Stimulated activated CD4-positive, alpha-beta T cell treated with anti-CD3 and anti-CD28 coated beads, Interleukin-1b, Interleukin-23, amount 100 ng/mL, for 1 hour (primary cell): ENCODE measurements at places on chromosomes 5 and 9.

GRCh38 chr9:112705768-112706427, 12.0 kb downstream of the INIP start:
- no peak for DNase-seq

DNA sequence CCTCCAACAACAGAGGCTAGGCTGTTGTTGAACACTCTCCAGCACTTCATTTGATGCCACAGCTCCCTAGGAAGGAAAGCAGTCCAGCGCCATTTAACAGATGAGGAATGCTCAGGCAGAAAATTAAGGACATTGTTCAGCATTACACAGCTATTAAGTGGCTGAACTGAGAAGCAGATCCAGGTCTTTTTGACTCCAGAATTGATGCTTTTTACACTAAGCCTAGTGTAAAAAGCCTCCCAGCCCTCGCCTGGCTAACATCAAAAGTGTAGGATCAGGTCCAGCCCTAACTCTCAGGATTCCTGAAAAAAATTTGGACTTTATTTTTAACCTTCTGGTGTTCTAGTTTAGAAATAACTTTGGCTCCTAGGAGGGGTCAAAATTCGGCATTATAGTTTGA, 106.4 kb upstream of the SMC5 start:
- no peak for DNase-seq

DNA sequence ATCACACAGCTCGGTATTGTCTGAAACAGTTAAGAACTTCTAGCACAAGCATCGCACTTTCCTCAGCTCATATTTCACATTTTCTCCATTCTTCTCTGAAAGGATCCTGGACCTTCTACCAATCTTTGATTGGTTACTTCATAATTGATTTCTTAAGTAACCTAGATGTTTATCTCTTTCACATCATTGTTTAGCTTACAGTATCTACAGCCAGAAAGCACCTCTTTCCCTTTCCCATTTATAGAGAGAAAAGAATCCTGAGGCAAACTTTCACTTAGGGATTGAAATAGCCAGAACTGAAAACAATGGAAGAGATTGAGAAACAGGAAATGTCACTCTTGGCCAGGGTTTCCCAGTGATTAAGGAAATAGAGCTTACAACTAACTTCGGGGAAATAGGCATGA, 2.5 kb downstream of the IL33 start:
- no peak for DNase-seq

DNA sequence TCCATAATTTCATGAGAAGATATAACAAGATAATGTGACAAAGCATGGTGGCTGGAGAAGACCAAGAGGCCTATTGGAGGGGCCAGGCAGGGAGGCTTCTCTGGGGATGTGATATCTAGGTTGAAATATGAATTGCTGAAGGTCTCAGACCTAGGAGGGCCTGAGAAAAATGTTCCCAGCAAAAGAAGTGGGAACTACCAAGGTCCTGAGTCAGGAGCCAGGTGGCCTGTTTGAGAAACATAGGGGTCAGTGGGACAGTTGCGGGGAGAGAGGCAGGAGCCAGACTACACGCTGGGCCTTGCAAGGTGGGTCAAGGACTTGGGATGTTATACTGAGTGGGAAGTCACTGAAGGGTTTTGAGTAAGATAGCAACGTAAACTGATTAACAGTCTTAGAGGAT, 216.1 kb downstream of the CFAP90 start:
- DNase-seq = no peak

DNA sequence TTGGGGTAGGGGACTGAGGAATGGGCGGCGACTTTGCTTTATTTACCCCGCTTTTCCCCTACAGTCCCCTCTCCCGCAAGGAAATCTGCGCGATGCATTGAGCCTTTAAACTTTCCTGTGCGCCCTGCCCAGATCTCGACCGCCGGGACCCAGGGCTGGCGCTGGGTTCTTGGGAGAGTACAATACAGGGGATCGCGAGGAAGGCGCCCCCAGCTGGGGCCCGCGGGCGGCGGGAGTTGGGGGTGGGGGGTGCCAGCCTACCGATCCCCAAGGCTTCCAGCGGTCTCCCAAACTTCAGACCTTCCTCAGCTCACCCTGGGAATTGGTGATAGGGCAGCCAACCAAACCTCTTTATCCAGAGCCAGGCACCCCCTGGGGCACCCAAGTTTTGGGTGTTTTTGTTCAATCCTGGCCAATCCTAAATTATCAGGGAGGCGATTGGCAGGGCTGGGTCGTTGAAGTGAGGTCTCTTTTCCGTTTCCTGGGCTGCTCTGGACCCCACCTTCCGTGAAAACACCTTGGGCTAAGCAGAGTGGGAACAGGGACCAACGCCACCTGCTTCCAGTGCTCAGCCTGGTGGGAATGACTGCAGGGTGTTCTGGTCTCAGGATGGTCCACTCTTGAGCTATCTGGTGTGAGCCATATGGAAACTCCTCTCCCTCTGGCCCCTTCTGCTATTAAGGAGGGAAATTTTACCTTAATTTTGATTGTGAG, 51.4 kb upstream of the DAB2IP start:
- DNase-seq = no peak
